ENCODE measurements at places on chromosomes 2 and 18.

GRCh38 chr2:216800836-216801235 is 59.0 kb downstream of the TNP1 start:
- ATAC-seq: no peak

- ATAC-seq: peak; percentile 49
Measured at GRCh38 chr2:221753401-221753800, 181.3 kb upstream of the EPHA4 start.

GRCh38 chr2:20439503-20439902 is 7.4 kb upstream of the RHOB start:
- ATAC-seq: no peak

DNA sequence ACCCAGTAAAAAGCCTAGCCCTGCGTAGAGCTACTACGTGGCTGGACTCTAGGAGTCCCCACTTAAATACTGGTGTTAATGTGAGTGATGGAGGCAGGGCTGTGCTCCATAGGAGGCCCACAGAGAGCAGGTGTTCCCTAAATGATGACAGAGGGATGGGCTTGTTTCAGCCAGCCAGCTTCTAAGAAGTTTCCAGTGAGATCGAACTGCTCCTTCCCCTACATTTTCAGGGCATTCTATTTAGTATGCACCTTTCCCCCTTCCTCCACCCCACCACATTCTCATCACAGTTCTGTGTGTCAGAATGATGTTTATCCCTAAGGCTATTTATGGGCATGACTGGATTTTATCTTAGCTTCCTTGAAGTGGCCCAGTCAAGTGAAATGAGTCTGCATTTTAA is 213.0 kb downstream of the TRIB2 start:
- ATAC-seq: no peak

DNA sequence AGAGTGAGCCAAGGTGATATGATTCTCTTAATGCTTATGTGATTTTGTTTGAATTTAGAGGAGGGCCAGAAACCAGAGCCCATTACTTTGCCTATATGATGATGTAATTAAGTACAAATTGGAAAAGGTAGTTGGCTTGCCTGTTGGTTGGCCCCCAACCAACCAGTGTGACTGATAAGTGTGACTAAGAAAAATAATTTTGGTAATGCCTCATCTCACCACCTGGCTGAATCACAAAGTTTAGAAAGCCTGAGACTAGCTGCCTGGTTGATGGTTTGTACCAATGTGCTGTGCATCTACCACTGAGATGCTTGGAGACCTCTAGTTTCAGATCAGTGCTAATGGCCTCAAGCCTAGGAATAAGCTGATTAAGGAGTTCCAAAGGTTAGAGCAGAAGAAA is 338.7 kb downstream of the CDH2 start:
- no peak for ATAC-seq

DNA sequence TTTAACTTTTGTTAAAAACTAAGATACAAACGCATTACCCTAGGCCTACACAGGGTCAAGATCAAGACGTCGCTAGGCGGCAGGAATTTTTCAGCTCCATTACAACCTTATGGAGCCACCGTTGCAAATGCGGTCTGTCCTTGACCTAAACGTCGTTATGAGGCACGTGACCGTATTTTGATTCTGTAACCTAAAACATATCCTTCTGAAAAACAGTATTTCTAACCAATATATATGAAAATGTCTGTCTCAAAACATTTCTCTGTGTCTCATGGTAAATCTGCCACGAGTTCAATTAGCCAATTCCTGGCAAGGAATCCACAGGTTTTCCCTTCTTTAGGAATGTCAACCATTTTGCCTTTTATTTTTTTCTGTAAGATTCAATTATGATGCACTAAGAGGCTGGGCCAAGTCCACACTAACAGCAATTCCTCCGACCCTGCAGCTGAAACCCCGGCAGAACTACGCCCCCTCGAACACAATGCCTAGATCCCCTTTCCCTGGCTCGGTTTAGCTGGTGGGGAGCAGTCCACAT is 1.7 kb downstream of the RTN4 start:
- ATAC-seq: no peak

GRCh38 chr18:36446059-36446458 is 148.5 kb downstream of the FHOD3 start:
- no peak for ATAC-seq

DNA sequence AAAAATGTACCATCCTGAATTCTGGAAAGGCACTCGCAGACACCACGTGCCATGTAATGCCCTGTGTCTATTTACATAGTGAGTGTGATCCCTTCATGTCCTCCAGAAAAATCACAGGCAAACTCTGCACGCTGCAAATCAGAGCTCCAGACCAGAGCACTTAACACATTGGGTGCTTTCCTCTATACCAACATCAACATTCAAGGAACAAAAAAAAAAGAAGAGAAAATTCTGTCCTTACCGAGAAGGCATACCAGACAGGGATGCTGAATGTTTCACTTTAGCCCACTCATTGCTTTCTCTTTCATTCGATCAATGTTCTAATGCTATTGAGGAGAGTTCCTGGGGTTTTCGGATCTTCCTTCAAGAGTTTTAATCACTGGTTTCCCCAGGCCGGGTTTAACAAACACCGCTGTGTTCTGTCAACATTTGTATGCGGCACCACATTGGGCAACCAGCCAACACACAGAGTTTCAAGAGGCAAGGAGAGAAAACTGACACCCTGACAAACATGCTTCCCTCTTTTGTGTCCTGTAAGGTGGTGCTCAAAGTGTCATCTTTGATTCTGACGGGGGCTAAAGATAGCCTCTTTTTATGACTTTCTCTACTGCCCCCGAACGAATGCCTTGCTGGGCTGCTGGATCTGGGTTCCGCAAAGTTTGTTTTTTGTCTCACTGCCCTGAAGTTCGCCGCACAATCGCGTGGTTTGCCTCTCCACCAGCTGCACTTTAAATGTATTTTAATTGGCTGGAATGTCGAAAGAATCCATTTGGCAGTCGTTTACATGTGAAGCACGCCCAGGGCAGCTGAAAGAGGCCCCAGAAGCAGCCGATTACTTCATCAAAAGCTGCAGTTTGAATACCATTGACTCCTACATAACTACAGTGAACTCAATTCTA is 106.4 kb upstream of the NCKAP5 start:
- ATAC-seq: no peak

DNA sequence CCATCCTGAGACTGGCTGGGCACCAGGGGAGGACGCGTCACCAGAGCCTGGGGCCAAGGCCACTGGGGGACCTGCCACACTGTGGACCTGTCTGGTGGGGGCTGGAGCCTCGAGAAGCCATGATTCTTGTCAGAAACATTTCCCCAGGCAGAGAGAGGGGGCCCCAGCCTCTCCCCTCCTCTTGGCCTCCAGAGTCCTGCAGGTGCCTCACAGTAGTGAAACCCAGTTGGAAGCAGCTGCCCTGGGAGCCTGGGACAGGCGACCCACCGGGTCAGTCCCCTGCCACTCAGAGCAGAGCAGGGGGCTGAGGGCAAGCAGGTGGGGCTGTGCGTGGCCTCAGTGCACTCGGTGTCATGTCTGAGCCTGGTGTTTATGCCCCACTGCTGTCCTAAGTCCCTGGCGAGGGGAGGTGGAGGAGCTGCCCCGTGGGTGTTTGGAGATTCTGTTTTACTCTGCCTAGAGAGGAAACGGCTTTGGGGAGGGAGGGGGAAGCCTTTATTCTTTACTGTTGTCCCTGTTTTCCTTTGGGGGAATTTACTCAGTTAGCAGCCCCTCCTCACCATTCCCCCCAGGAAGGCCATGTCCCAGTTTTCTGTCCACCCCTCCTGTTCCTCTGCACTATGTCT is 7.7 kb downstream of the OXER1 start:
- ATAC-seq: no peak

GRCh38 chr2:24304098-24304497 is 56.2 kb downstream of the ITSN2 start:
- no peak for ATAC-seq

- no peak for ATAC-seq
Measured at GRCh38 chr18:48360376-48361021, 48.7 kb downstream of the ZBTB7C start.

- ATAC-seq: peak; percentile 59
Measured at GRCh38 chr2:1004398-1004797, 53.7 kb downstream of the SNTG2 start.

DNA sequence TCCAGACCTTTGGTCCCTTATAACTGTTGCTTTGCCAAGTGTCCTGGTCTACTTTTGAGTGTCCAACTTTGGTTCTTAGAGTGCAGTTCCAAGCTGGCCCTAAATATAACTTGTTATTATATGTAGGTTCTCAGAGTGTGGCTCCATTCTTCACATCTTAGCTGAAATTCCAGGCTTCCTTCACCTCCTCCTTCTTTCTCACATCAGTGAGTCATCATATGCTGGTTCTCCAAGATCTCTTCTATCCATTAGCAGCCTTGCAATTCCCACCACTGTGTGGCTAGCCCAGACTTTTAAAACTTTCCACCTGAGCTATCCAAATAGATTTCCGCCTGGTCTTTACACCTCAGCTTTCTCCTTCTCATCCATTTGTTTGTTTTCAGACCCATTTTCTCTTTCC is 12.6 kb upstream of the CXCR4 start:
- ATAC-seq: no peak

- ATAC-seq: peak; percentile 78
Measured at GRCh38 chr2:191664823-191665677, 12.9 kb upstream of the NABP1 start.

GRCh38 chr2:196546151-196546919 is 93.2 kb upstream of the CCDC150 start:
- no peak for ATAC-seq

DNA sequence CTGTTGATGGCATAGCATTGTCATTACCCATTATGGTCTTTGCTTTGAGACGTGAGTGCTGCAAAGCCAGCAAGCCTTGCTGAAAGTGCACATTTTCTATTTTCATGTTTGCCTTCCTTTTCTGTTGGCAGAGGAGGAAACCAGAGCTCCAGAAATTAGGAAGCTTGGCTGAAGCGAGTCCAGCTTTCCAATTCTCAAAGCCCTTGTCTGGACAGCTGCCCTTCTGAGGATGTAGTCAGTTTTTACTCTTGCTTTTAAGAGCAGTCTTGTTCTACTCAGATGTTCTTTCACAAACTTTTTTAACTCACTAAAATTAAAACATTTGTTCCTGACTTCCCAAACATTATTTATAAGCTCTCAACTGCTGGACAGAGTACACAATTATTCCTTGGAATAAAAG is 93.8 kb downstream of the ICOS start:
- no peak for ATAC-seq

DNA sequence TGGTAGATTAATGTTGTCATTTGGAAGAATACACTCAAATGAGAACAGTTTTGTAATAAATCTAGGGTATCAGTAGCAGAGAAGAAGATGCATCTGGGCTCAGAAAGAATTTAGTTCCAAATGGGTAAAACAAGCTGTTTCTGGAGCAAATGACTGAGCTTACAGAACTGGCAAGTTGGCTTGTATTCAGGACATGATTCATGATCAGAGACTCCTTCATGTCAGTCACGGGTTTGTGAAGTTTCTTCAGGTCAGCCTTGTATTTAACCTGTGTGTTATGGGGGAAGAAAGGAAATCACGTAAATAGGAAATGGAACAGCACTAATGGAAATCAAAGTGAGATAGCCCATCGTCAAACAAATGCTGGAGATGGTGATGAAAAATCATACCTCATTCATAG is 109.1 kb downstream of the RIF1 start:
- no peak for ATAC-seq

DNA sequence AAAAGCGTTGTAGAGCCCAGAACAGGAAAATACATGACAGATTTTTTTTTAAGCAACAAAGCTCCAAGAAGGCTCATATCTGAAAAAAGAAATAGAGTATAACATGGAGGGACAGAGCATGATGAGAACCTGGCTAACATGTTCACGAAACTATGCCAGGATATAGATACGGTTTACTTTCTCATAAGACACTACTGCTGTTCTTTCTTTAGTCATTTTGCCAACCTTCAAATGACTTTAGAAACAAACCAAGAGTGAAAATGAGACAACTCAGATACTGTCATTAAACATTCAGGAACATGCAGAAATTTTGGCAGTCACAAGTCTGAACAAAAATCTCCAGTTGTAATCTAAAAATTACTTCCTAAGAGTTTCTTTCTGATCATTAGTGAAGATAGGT is 14.3 kb downstream of the LPIN2 start:
- peak; percentile 53 for ATAC-seq

DNA sequence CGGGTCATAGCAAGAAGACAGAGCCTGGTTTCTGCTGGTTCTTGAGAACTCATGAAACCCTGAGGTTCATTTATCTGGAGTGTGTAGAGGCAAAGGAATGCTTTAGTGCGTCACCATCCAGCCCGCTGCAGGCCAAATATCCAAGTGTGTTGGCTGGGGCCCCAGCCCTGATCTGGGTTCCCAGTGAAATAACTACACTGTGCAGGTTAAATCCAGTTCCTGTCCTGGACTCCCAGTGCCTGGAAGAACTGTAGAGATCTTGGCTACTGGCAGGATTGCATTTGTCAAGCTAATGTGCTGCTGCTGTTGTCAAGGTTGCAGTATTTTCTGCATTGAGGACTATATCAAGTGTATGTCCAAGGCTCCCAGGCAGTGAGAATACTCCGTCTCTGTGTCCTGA is 89.9 kb downstream of the MAPK4 start:
- ATAC-seq: no peak

DNA sequence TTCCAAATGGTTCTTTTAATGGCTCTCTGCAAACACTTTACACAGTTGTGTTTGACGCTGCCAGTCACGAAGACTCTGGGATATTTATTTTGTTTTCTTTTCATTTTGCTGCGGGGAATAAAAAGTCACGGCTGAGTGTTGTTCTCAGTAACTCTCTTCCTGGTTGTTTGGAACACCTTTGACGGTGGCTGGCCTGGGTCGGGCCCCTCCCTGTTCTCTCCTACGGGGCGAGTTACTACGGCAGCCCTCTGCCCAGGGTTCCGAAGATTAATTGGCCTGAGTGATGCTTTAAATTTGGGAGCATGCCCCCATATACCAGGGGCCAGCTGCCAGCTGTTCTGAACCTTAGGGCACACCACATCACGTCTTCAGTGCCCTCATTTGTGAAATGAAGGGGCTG is 84.7 kb downstream of the GATA6 start:
- no peak for ATAC-seq

GRCh38 chr2:71679491-71679890 is 226.1 kb downstream of the DYSF start:
- no peak for ATAC-seq

DNA sequence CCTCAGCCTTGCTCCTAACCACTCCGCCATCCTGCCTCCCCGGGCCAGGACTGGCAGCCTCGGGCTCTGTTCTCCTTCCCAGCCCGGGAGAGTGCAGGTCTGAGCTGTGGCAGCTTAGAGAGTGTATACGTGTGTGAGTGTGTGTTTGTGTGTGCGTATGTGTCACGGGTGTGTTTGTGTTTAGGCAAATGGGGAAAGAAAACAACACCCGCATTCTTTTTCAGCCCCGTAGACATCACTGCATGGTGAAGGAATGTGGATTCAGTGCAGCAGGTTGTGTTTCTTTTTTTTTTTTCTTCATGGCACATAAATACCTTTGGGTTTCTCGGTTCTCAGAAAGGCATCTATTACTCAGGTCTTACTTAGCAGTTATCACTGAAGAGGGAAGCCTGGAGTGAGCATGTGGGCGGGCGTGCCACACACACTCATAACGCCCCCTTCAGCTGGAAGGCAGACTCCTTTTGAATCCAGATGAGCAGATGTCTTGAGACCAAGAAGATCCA is 44.2 kb downstream of the GLI2 start:
- no peak for ATAC-seq

All from activated T-helper 17 cell treated with anti-CD3 and anti-CD28 coated beads, Interleukin-2, amount 50 U/mL, for 72 hours (primary cell).